T-helper 17 cell (primary cell): ENCODE measurements at places on chromosomes 4 and X.

- no peak for DNase-seq
Observed at GRCh38 chr4:102343964-102344519, 1.2 kb downstream of the SLC39A8 start.

DNA sequence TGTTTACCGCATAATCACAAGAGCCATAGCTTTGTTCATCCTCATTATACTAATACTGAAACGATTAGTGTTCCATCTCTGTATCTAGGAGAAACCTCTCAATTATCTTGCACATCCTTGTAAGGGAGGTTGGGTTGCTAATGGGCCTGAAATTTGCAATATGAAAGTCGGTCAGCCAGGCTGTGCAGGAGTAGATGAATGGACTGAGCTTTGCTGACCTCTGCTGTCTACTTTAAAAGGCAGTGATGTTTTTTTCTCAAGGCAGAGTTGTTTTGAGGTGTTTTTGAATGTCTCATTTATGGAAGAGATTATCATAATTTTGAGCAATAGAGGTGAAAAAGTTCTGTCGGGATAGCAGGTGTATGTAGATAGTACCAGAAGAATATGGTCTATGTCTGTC is 47.9 kb upstream of the LINC00632 start:
- DNase-seq = no peak

- no peak for DNase-seq
Observed at GRCh38 chr4:119233750-119234149, 21.2 kb downstream of the USP53 start.

GRCh38 chr4:7540654-7541413 is 106.1 kb upstream of the PSAPL1 start:
- DNase-seq = no peak

DNA sequence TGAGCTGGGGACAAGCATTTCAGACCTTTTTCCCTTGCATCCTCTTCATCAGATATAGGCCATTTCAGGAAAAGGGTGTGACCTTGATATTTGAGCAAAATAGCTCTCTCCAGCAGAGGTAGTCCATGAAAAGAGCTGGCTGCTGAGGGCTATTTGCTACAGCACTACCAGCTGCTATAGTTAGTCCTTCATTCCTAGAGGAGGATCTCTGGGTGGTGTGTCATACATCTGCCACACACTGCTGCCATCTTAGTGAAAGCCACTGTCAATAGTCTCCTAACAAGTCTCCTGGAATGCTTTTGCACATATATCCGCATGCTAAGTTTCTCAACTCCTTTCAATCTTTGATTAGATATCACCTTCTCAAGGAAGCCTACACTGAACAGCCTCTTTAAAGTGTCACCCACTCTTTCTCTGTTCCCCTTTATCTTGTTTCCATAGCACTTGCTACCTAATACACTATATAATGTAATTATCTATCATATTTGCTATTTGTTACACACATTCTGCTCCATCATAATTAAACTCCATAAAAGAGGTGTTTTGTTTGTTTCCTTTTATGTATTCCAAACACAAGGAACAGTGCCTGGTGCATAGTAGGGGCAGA is 131.9 kb downstream of the TBC1D19 start:
- no peak for DNase-seq

GRCh38 chrX:857376-857775 is 226.8 kb downstream of the SHOX start:
- DNase-seq = no peak

DNA sequence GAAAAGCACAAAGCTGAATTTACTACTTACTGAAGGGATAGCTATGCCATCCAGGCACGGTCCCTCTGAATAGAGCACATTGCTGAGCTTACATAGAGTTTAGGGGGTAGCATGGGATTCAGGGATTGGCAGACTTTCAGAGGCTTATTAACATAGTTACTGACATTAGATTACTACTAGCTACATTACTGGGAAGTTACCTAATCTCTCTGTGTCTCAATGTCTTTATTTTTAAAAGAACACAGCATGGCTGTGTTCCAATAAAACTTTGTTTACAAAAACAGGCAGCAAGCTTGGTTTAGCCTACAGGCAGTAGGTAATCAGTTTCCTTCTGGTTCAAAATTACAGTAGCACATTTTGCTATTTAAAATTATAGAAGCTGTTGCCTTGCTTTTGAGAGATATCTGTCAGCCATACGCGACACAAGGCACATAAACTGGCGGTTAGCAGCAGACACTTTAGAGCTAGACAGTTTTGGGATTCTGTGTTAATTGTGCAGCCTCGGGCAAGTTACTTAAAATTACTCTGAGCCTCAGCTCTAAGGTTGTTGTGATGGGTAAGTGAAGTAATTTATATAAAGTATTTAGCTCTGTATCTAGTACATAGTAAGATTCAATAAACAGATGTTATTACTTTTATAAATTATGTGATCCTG is 6.9 kb downstream of the KLHL8 start:
- no peak for DNase-seq

GRCh38 chr4:180281724-180282123 is 1961.5 kb upstream of the TENM3 start:
- DNase-seq = no peak

DNA sequence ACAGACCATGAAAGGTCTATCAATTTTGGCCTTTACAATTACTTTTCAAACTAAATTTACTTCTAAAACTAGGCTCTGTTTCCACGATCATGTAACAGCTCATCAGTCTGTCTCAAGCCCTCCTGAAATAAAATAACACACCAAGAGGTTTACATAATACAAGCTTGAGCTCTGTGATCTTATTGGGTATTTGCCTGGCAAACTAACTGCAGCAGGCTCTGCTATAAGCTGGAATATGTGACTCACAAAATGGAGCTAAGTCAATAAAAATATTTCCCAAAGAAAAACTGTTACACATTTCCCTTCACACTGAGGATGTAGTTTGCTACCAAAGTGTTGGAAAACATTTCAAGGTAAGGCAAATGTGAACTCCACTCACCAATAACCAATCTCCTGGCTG is 94.7 kb upstream of the GPM6B start:
- no peak for DNase-seq

DNA sequence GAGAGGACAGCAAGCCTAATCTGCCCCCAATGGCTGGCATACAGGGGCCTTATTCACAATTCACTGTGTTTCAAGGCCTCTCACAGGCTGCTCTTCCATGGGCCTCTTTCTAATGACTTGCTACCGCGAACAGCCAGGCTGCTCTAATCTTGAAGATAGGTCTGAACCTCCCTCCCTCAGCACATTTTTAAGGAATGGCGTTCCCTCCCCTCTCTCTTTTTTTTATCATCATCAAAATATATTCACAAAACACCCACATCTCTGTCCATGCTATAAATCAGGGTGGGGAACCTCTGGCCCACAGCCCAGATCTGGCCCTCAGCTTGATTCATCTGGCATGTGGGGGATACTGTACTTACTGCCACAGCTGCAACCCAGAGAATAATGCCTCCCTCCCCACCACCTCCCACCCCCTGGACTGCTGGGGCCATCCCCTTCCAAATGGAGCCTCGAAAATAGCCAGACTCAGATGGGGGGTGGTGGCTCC is 76.2 kb upstream of the PLAC1 start:
- DNase-seq = no peak

GRCh38 chr4:187995322-187996207 is at the start of gene ZFP42:
Gene ZFP42 (plus strand): TSS chr4:187995771. CDS start chr4:188002808, 7,037 bp downstream.
- no peak for DNase-seq

DNA sequence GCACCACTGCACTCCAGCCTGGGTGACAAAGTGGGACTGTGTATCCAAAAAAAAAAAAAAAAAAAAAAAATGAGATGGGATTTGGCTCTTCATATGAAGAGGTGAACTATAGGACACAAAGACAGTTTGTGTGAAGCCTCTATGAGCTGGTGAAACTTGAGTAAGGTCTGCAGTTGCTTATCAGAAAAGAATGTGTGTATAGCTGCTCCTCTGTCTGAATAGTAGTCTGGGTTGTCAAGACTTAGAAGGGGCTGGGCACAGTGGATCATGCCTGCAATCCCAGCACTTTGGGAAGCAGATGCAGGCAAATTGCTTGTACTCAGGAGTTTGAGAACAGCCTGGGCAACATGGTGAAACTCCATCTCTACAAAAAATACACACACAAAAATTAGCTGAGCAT is 82.8 kb downstream of the ARSF start:
- no peak for DNase-seq

DNA sequence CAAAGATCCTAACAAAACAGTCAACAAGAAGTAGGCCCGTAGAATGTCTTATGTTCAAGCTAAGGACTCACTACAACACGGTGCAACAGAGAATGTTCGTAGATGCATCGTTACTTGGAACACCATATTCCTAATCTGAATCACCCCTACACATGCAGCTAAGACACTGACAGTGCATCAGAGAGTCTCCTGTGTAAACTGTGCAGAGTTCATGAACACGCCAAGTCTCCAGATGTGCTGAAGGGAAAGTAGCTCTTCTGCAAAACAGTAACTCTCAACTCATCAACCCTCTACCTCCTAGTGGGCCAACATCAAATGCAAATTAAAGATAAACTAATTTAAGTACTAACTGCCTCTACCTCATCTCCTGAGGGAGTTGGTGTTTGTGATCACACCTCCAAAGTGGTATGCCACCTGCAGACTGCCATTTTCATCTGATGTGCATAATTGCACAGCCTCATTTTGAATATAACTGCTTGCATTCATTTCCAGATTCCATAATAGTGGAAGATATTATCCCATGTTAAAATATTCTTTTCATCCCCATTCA is 73.5 kb downstream of the MOSPD2 start:
- DNase-seq = no peak

GRCh38 chrX:130013661-130014060 is 31.2 kb downstream of the BCORL1 start:
- no peak for DNase-seq

GRCh38 chr4:6617246-6617645 is 23.2 kb upstream of the MRFAP1 start:
- no peak for DNase-seq

GRCh38 chr4:137558951-137559350 is 26.7 kb upstream of the PCDH18 start:
- no peak for DNase-seq

GRCh38 chrX:70280573-70280972 is 1.4 kb upstream of the RAB41 start:
- DNase-seq = no peak

GRCh38 chr4:40180356-40180755 is 16.5 kb upstream of the RHOH start:
- no peak for DNase-seq

- no peak for DNase-seq
Observed at GRCh38 chr4:101355246-101355645, 7.9 kb upstream of the PPP3CA start.

DNA sequence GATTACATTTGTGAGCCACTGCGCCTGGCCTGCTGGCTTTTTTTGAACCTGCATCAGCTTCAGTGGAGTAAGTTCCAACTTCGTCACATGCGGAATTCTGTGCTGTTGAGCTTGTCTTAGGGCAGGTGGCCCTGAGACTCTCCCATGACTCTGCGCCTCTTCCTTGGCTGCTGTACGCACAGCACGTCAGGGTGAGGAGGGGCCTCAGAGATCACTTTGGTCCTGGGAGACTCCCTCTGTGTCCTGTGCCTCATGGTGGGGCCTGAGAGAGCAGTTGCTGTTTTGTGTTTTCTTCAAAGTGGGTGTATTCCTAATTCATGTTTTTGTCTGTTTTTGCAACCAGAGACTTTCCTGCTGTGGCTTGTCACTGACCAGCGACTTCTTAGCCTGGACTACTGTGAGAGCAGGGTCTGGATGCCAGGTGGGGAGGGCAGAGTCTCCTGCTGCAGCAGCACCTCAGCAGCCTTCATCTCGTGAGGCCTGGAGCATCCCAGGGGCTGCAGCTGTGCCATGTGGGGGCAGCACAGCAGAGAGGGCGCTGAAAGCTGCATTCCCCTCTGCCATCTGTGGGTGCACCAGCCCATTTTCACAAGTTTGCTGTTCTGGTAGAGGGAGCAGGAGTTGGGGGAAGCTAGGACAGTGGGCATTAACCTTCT is 107.8 kb downstream of the TNIP2 start:
- DNase-seq = no peak

DNA sequence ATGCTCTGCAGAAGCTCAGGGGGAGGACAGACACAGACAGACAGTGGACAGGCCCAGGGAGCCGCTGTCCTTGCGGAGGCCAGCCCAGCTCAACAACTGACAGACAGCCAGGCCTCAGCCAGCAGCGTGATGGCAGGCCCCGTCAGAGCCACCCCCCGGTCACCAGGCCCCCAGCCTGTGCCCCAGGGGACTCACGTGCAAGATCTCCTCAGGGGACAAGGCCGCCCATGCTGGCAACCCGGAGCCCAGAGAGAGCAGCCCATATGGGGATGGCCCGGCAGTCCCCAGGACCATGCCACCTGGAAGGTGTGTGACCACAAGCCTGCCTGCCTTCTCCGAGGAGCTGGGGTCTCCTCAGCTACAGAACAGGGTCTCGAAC is 28.0 kb upstream of the MXD4 start:
- no peak for DNase-seq

DNA sequence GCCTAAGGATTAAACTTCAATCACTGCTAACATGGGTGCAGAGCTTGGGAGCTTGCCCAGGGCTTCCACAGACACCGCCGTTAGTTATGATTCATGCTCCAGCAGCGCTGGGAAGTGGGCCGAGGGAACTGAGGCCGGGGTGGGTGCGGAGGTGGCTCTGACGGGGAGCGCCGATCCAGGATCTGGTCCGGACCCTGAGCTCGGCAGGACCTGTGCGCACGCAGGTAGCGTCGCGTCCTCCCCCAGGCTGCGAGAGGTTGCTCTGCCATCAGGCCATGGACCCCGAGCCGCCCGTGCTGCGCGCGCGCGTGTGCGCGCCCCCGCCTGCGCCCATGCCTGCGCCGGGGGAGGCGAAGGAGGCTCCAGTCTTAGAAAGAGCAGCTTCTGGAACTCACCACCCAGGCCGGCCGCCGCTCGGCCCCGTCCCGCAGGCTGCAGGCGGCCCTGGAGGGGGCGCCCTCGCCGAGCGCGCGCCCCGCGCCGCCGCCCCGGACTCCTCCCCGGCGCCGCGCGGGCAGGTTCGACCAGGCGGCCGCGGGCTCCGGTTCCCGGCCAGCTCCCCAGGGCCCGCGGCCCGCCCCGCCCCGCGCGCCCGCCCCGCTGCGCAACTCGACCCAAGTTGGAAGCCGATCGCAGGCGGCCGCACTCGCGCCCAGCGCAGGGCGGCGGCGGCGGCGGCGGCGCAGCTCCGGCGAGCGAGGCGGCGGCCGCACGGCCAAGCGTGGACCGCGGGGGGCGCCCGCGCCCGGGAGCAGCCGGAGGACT is 732 bp upstream of the ADRA2C start:
- DNase-seq = no peak

DNA sequence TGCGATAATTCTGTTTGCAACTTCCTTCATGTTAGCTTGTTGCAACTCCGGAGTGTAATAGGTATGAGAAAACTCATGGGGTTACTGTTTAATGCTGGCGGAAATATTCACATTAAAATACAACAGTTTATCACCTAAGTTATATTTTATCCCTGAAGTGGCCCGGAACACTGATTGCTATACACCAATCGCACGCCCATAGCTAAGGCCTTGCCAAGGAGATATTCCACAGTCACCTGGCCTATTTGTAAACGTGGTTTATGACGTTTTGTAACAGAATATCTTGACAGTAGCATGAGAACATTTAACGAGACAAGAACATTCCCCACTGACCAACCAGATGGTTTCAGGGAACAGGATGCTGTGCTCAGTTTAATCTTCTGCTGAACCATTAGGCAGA is 23.2 kb upstream of the FAM90A26 start:
- no peak for DNase-seq
